Ascending aorta (tissue), 2 donors: ENCODE measurements at places on chromosomes 13 and 19.

- DNase-seq = no peak
Observed at GRCh38 chr13:84894749-84895148, 904.5 kb downstream of the SLITRK6 start.

DNA sequence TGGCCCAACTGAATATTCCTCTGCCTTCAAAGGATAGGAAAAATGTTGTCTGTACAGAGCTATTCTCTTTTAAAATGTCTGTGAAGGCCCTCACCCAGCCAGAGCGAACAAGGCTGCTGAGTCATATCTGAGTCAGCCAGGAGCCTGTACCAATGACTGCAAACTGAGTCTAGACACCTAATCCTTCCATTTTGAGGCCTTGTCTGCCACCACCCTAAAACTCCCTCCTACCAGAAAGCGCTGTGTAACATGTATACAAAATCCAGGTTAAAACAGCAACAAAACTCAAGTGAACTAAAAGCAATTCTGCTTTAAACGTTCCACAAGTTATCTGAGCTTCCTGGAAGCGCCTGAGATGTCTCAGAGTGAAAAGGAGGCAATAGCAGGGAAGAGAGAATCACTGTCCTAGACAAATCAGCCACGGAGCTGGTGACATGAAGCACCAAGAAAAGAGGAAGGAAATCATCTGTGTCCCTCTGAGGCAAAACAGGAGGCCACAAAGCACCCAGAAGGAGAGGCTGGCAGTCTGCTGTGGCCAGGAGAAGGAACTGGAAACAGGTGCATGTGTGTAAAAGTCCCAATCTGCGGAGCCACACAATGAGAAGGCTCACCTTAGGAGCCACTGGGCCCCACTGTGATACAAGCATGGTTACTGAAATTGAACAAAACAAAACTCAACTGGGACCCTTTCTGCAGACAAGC, 10.2 kb downstream of the DHRS12 start:
- no peak for DNase-seq

GRCh38 chr19:13154241-13154778, 4.1 kb downstream of the IER2 start:
- peak; percentile 97 for DNase-seq

DNA sequence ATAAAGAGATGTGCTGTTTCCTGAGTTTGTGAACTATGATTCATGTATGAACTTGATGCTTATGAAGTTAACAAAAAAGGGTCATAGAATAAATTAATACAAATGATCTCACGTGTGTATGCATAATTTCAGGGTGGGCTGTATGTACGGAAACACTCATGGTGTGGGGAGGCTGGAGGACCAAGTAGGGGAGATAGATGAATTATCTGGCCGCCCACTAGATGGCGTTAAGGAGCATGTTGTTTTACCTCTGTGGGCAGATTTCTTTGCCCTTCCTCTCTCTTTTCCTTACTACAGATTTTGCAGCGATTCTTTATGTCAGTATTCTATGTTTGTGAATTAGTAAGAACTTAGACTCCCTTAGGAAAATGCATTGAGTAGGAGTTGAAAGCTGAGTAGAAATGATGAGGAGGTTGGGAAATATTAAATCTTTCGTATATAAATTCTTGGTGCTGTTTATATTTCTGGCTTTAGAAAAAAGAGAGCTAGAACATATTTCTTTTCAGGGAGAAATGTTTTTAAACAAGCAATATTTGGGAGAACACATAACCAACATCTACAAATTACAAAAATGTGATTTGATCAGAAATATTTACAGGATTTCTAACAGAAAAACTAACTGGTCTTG, 47.4 kb upstream of the TMTC4 start:
- no peak for DNase-seq

- DNase-seq = no peak
Observed at GRCh38 chr13:103067751-103068555, 1.7 kb upstream of the SLC10A2 start.

- DNase-seq = no peak
Observed at GRCh38 chr13:34608331-34608730, 333.7 kb upstream of the NBEA start.
